ENCODE measurements at places on chromosomes 5 and 9.

DNA sequence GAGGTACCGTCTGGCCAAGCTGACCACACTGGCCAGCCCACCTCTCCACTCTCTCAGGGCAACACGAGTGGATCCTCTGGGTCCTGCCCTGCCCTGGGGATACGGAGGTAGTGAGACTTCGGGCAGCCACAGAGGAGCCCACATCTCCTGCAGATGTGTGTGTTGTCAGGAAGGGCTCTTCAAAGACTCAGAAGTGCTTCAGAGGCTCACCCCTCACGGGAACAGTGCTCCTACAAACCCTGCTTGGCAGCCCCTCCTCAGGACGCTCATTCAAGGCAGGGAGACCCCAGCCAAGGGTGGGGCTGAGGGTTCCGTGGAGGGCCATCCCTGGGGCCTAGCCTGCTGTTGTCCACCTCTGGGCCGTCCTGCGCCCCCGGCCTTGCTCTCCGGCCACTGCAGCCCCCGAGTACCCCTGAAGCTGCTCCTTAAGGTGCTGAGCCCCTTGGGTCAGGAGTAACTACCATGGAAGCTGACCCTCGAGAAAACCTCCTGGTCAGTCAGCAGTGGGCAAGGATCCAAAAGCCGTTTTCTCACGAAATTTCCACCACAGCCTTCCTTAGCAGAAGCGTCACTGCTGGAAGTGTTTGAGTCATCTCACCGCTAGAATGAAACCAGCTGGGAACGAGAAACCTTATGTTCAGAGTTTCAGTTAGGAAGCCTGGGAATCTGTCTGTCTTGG is 23.2 kb upstream of the LRRC14B start:
- peak; percentile 62 for DNase-seq

- DNase-seq, result no peak
Measured at GRCh38 chr9:109086221-109086620, 33.5 kb downstream of the TMEM245 start.

DNA sequence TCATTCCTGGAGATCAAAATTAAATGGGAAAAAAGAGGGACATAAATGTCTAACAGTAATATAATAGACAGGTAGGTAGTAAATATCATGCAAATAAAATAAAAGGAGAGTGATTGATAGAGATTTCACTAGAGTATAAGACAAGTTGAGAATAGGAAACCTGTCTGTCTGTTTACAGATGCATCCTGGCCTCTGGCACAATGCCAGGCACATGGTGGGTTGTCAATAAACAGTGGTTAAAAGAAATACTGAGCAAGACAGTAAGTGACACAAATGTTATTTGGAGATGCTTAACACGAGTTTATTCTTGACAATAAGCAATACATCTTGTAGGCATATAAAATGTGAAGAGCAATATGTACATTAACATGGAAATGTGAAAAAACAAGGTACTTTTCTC is 33.3 kb downstream of the RICTOR start:
- no peak for DNase-seq

GRCh38 chr5:143229426-143229895 is 174.0 kb downstream of the NR3C1 start:
- no peak for DNase-seq

- no peak for DNase-seq
Measured at GRCh38 chr5:24170026-24170425, 474.8 kb downstream of the CDH10 start.

DNA sequence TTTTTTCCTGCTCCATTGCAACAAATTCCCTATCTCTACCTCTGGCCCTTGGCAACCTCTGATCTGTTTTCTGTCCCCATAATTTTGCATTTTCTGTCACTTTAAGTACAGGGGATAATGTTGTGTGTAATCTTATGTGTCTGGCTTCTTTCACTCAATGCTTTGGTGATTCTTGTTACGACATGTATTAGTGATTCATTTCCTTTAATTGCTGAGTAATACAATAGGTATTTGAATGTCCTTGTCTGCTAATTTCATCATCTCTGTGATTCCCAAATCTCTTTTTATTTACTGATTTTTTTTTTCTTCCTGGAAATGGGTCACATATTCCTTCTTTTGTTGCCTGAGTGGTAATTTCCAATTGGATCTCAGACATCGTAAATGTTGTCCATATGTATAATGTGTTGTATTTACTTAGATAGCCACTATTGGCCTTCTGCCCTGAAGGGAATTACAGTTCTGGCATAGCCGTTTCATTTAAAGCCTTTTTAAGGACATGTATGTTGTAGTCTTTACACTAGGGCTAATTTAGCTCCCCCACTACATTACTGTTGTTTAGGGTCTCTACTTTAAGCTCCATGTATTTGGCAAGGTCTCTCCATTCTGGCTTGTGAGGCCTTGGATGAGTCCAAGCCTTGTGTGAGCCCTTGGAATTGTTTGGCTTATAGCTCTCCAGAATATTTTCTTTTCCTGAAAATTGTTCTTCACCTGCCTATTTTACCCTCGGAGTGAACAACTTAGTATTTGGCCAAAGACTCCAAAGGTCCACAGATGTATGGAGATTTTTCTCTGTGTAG is 683.8 kb downstream of the LRRC70 start:
- peak; percentile 8 for DNase-seq

GRCh38 chr5:71884926-71885325 is 165.9 kb downstream of the CARTPT start:
- DNase-seq, result no peak

GRCh38 chr9:14455243-14455642 is 141.3 kb upstream of the NFIB start:
- no peak for DNase-seq

DNA sequence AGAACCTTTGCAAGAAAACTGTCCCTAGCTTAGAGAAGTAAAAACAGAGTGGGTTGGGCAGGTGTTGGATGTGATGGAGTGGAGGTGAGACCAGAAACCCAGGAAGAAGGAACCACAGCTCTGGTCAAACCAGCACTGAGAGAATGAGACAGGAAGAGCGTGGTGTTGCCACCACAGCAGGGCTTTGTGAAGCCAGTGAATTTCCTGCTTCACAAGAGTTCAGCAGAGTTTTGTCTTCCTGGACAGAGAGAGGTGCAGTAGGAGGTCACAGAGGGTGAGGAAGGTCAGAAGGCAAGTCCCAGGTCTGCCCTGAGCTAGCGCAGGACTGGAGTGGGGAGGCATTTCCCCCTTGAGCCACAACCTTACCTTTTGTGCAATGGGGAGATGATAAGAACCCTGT is 2306.2 kb upstream of the ACO1 start:
- no peak for DNase-seq

GRCh38 chr5:1104327-1105006 is 7.4 kb downstream of the SLC12A7 start:
- peak; percentile 44 for DNase-seq

GRCh38 chr5:172166030-172166826 is 21.8 kb downstream of the STK10 start:
- DNase-seq, result no peak

GRCh38 chr5:7881091-7881490 is 12.1 kb downstream of the MTRR start:
- no peak for DNase-seq

GRCh38 chr9:137089232-137089947 is 2.6 kb downstream of the MAN1B1 start:
- no peak for DNase-seq

DNA sequence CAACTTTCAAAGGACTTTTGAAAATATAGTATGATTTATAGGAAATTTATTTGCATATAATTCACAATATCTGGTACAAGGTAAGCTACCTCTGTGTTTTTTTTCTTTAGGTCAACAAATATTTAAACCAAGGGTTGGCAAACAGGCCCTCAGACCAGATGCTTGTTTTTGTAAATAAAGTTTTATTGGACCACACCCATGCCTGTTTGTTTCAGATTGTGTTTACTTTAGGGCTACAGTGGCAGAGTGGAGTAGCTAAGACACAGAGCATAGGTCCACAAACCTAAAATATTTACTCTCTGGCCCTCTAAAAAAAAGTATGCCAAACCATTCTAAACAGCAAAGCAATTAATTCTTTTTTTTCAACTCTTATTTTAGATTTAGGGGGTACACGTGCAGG is 119.7 kb upstream of the CCDC152 start:
- no peak for DNase-seq

DNA sequence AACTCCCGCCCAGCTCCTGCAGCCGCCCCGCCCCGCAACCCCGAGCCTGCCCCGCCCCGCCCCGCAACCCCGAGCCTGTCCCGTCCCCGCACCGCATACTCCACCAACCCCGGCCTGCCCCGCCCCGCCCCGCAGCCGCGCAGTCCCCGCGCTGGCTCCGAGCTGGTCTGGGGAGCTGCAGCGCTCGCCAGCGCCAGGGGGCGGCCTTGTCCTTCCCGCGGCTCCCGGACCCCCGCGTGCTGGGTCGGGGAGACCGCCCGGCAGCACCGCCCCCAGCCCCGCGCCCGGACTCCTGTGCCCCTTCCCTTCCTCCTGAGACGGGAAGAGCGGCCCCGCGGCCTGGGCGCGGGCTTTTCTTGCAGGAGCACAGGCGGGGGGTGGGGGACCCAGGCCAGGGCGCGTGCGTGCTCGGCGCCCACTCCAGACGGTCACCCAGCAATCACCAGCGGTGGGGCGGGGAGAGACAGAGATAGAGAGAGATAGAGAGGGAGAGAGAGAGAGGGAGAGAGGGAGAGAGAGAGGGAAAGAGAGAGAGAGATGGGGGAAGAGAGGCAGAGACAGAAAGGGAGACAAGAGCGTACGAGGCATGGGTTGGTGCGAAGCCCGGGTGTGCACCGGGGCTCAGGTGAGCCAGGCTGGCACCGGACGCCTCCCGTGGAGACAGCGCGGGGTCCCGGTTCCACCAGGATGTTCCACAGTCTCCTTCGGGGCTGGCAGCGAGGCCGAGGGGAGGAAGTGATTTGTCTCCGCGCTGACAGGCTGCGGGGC is 14.7 kb upstream of the TMEM250 start:
- DNase-seq, result no peak

- DNase-seq, result peak; percentile 43
Measured at GRCh38 chr5:137734962-137735554, 831 bp downstream of the KLHL3 start.

- DNase-seq, result no peak
Measured at GRCh38 chr9:78505546-78505945, 208.6 kb downstream of the PSAT1 start.

DNA sequence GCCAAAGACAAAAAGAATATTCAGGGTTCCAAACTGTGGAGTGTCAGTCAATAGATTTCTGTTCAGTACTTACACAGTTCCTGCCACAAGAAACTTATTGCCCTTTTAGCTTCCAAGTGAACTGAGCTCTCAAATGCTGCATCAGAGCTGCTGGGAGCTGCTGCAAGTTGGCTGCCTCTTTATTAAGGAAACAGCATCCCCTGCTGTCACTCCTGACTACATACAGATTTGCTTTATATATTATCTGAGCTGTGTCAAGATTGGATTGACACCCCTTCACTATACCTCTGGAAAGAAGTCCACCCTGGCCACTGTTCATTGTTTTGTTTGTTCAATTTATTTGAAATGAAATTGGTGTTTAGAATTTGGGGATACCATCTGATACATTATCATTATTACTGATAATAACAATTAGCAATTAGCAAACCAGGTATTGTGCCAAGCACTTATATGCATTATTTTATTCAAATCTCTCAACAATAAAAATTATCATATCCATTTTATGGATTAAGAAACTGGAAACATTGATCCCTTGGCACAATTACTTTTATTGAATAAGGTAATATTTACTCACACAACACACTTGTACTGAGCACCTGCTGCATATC is 16.4 kb upstream of the C5orf58 start:
- DNase-seq, result peak; percentile 58

DNA sequence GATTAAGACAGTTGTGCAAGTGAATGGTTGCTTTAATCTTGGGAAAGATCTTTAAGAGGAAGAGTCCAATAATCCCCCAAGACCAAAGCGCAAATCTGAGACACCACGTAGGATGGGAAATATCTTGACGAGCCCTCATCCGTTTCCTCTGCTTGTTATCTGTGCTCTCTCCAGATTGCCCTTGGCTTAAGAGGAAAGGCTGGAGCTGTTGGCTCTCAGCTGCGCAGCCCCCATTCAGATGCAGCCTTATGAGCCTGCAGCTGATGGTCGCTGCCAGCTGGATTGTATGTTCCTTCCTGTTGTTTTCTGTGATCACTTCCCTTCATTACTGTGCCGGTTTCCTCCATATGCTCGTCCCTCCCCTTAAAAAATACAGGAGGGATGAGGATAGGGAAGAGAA is 47.7 kb downstream of the PWWP2A start:
- no peak for DNase-seq

GRCh38 chr9:85524531-85524930 is 217.2 kb downstream of the AGTPBP1 start:
- DNase-seq, result no peak

- DNase-seq, result no peak
Measured at GRCh38 chr5:53025487-53025886, 36.3 kb downstream of the ITGA2 start.

DNA sequence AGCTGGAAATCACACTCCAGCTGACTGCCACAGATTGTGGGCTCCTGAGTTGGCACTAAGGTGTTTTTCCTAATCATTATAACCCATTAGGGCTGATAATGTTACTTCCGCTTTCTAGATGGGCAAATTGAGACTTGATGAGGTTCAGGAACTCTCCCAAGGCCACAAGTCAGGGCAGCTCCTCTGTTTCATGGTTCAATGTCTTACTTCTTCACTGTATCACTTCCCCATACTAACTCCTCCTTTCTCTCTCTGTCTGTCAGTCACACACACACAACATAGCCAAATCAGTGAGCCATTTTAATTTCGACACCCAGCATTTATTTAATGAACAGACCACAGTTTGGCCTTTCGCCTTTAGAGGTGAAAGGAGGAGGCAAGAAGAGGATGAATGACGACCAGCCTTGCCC is 17.8 kb upstream of the TRAF1 start:
- no peak for DNase-seq

DNA sequence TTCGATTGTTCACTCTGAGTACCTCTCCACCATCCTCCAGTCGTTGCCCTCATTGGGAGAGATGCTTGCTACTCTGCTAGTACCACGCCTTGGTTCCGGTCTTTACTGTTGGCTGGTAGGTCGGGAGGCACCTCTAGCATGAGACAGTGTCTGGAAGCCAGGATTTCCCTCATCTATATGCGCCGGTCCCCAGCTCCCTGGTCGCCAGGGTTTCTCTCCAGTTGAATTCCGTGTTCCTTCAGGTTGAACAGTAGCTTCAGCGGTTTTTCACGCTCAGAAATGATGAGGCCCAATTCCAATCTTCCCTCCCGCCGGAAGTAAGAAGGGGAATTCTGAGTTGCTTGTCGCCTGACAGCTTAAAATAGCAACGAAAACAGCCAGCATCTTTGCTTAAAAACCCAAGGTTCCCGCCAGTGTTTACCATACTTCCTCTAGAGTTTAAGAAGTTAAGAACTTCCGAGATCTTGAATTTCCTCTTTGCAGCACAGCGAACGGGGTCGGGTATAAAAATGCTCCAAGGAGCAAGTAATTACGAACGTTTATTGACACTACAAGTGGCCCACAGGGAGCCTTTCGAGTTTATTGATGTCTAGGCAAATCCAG is 1.3 kb upstream of the ST8SIA4 start:
- no peak for DNase-seq

GRCh38 chr5:148372166-148372725 is 11.5 kb upstream of the FBXO38 start:
- DNase-seq, result no peak

GRCh38 chr9:124292696-124293593 is 35.2 kb downstream of the NEK6 start:
- DNase-seq, result no peak

- no peak for DNase-seq
Measured at GRCh38 chr9:79796411-79796810, 224.6 kb downstream of the TLE4 start.
